ENCODE measurements at places on chromosomes 12 and 14. TPM values are rescaled to one million over a fixed set of nuclear protein-coding genes. Genes with fewer than 3 reads are reported as not detected.

The SLC6A12 gene
- total RNA-seq: not detected

The KRT72 gene
- 5.6 TPM for total RNA-seq

The TRIM9 gene
- 0.30 TPM for total RNA-seq

The VDR gene
- 13.0 TPM for total RNA-seq

The GLT8D2 gene
- total RNA-seq: not detected

The ACADS gene
- 14.8 TPM for total RNA-seq

The PTPRQ gene
- not detected for total RNA-seq

The TCP11L2 gene
- 38.8 TPM for total RNA-seq

The DNAJC22 gene
- total RNA-seq: not detected

The SLC48A1 gene
- 15.0 TPM for total RNA-seq

The RBP5 gene
- total RNA-seq: 0.48 TPM

The CLEC12A gene
- 0.53 TPM for total RNA-seq

The HOXC9 gene
- not detected for total RNA-seq

The KRT75 gene
- not detected for total RNA-seq

The CCDC88C gene
- total RNA-seq: 166 TPM

The KRT78 gene
- total RNA-seq: not detected

The HSPA2 gene
- total RNA-seq: 2.4 TPM

The KRT82 gene
- total RNA-seq: not detected

The TAC3 gene
- not detected for total RNA-seq

The TCL1A gene
- total RNA-seq: 0.25 TPM

The MYH6 gene
- total RNA-seq: not detected

The LTBP2 gene
- total RNA-seq: 0.10 TPM

The CRACR2A gene
- 33.9 TPM for total RNA-seq

The RNF212B gene
- not detected for total RNA-seq

The SCN8A gene
- 0.91 TPM for total RNA-seq

The CLEC7A gene
- total RNA-seq: not detected

The NINJ2 gene
- 3.5 TPM for total RNA-seq

The TMEM119 gene
- 0.63 TPM for total RNA-seq

The KRT85 gene
- not detected for total RNA-seq

The KRT4 gene
- total RNA-seq: not detected

The SPIC gene
- not detected for total RNA-seq

The KRT86 gene
- not detected for total RNA-seq

The C1QL4 gene
- not detected for total RNA-seq

The PTPN6 gene
- total RNA-seq: 394 TPM

The MEG3 gene
- not detected for total RNA-seq

The SLC38A1 gene
- total RNA-seq: 213 TPM
